Hepatic stellate cell (primary cell): ENCODE measurements at places on chromosomes 1 and 21.

- no peak for DNase-seq
Observed at GRCh38 chr1:19768353-19769210, 31.1 kb downstream of the TMCO4 start.

DNA sequence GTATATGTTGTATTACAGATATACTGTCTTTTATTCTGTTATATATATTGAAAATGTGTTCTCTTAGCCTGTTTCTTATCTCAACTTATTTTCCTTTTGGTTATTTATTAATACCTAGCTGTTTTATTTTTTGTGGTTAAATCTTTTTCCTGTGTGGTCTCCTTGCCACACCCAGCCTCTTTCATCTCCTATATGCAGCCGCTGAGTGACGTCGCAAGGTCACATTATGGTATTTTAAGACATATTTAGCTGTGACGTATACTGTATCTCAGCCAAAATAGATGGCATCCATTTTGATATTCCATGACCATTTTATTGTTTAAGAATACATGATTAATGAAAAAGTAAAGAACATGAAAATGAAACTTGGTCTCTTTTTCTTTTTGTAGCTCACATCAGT lies 29.1 kb downstream of the CENPF start:
- no peak for DNase-seq

DNA sequence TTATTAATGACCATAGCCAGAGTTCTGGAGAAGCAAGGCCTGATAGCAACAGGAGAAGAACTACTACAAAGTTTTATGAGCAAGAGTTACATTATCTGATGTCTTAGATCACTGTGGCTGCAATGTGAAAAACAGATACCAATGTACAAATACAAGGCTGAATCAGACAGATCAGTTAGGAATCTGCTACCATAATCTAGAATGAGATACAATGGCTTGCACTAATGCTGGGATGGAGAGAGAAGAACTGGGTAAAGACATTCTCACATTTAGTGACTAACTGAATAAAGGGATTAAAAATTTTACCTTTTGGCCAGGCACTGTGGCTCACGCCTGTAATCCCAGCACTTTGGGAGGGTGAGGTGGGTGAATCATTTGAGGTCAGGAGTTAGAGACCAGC lies 41.3 kb downstream of the ARID4B start:
- DNase-seq = no peak

GRCh38 chr1:200302921-200303290 lies 106.9 kb downstream of the ZNF281 start:
- DNase-seq = no peak

- DNase-seq = no peak
Observed at GRCh38 chr1:247326411-247327130, 5.1 kb downstream of the ZNF496 start.

DNA sequence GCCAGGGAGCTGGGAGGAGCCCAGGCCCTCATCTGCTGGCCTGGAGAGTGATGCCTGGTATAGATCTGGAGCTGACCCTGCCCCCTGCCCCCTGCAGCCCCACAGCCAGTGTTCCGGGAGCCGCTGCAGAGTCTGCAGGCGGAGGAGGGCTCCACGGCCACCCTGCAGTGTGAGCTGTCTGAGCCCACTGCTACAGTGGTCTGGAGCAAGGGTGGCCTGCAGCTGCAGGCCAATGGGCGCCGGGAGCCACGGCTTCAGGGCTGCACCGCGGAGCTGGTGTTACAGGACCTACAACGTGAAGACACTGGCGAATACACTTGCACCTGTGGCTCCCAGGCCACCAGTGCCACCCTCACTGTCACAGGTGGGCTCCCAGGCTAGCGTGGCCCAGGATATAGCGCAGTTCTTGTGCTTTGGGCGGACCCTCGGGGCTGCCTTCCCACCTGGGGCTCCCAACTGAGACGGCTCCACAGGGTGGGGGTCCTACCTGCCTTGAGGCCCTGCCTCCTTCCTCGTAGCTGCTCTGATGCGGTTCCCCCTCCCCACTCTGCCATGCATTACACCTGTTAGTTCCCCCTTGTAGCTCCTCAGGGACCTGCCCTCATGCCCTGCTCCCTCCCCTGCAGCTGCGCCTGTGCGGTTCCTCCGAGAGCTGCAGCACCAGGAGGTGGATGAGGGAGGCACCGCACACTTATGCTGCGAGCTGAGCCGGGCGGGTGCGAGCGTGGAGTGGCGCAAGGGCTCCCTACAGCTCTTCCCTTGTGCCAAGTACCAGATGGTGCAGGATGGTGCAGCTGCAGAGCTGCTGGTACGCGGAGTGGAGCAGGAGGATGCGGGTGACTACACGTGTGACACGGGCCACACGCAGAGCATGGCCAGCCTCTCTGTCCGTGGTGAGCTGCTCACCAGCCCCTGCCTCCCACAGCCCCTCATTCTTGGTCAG lies 98.7 kb downstream of the OBSCN start:
- no peak for DNase-seq

DNA sequence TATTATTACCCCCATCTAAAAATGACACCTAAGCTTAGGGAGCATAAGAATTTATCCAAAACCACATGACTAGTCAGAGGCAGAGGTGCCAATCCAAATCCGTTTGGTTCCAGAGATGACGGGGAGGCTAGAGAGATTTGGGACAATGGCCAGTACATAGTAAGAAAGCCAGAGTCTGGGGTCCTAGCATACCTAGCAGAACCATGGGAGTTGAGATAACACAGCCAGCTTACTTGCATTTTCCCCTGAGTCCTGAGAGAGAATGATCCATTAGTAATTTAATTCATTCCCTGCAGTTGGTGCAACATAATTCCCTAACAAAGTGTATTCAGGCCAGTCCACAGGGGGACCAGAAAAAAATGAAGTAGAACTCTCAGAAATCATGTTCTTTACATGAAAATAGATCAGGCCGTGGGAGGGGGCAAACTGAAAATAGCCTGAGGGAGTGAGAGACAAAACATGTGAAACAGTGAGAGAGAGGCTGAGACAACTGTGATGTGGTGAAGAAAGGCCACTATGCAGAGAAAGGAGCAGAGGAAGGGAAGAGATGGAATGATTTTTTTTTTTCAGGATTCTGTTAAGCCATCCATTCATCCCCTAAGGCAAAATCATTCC lies 243.3 kb downstream of the BRINP2 start:
- DNase-seq = no peak

DNA sequence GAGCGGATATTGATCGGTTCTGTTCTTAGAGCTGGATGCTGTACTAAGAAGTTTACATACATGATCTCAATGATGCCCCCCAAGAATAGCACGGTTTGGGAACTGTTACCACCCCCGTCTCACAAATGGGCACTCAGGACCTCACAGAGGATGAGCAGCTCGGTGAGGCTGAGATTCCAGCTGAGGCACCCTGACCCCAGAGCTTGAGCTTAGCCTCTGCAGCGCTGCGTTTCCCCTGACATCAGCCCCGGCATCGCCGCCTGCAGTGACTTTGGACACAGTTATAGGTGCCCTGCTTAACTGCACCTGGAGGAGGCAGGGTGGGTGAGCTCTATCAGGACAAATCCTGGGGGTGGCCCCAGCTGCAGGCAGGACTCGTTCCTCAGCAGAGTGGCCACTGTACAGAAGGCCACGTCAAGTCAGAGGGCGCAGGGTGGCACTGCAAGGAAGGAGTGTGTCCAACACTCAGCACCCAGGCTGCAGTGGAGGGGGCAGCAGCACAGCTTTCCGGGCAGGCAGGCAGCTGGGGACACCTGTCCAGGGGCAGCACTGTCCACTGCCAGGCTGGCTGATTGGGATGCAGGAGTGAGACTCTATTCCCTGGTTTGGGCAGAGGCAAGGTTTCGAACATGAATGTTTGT lies 65.8 kb upstream of the ABCG1 start:
- no peak for DNase-seq

- DNase-seq = peak; percentile 83
Observed at GRCh38 chr1:149986486-149987296, 23.8 kb downstream of the OTUD7B start.

- DNase-seq = peak; percentile 52
Observed at GRCh38 chr21:43767984-43768867, 7.9 kb downstream of the CSTB start.

- DNase-seq = no peak
Observed at GRCh38 chr1:226779561-226779960, 40.5 kb upstream of the ITPKB start.

DNA sequence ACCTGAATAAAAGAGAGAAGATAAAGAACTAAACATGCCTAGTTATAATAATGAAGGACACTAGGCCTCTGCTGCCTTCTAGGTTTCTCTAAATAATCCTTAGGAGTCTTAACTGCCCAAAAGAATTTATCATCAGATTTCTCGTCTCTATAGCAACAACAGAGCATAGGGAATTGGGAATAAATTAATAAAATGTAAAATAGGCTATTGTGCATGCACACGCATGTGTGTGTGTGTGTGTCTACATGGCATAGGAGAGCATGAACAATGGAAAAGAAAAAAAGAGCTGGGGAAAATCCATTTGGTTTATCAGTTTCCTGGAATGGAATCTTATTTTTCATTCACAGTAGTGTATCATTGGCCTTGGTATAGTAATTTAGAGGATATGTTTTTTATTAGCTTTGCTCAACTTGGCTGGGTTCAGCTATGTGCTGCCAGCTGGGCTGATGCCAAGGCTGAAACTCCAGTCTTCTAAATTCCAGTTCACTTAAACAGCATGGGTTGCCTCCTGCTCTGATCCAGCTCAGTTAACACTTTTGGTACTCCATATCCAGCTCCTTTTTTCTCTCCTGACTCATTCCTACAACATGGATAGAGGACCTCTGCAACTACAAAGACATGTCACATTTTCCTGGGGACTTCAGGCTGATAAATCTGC lies 80.6 kb upstream of the SLFNL1 start:
- peak; percentile 41 for DNase-seq

DNA sequence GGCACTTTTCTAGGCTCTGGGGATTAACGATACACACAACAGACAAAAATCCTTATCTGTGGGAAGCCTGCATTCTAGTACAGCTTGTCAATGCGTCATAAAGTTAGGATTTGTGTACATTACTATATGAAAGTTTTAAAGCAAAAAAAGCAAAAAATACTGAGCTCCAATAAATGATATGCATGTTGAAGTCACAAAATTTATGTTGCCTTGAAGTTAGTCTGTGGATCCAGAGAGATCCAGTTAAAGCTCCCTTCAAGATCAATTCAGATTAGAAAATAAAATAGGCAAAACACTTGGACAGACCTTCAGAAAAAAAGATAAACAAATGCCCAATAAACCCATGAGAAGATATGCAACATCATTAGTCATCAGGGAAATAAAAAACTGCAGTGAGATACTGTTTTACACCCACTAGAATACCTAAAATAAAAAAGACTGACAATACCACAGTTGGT lies 33.1 kb upstream of the KCNQ4 start:
- DNase-seq = no peak

DNA sequence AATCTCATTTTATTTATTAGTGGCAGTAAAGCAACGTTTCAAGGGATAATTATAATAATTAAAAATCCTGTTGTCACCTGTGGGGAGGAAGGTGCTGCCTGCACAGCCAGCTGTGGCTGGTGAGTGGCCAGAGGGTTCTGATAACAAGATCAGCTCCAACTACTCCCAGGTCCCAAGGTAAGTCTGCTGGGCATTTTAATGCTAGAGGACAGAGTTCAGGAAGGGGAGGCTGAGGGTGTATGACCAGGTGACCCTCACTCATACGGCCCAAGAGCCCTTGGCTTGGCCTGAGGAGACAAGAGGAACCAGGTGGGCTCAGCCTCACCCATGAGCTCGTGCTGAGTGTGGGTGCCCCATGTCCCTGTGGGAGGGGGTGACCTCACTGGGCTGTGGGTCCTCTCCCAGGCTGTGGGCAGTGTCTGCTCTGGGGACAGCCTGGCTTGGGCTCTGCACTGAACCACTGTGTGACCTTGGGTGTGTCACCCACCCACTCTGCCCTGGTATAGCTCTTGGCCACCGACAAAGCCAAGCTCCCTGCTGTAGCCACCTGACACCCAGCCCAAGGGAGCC lies 223.8 kb downstream of the PTPRU start:
- no peak for DNase-seq

DNA sequence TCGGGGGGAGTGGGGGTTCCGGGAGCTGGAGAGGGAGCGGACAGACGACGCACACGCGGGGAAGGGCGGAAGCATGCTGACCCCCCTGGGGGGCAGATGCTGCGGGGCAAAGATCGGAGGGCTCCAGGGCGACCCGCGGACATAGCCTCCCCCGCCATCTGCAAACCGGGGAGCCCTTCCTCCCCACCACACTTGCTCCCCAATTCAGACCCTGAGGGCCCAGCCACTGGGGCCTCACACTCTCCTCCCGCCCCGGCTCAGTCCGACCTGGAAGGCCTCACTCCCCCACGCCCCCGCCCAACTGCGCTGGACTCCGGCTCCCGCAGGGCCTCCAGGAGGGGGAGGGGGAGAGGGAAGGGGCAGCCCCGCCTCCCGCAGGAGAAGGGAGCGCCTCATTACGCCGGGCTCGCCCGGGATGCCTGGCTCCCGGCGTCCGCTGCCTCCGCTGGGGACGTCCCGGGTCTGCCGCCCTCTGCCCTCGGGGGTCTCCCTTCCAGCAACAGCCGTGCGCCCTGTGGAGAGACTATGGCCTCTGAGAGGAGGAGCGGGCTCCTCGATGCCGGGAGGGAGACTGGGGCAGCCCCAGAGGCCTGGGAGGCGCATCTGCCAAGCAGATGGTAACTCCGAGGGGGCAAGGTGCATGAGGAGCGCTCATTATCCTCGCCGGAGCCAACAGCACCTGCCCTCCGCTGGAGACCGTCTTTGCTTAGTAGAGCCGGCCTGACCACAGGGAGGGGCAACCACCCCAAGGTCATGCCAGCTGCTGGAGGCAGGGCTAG lies 636 bp upstream of the CAMK2N1 start:
- no peak for DNase-seq

DNA sequence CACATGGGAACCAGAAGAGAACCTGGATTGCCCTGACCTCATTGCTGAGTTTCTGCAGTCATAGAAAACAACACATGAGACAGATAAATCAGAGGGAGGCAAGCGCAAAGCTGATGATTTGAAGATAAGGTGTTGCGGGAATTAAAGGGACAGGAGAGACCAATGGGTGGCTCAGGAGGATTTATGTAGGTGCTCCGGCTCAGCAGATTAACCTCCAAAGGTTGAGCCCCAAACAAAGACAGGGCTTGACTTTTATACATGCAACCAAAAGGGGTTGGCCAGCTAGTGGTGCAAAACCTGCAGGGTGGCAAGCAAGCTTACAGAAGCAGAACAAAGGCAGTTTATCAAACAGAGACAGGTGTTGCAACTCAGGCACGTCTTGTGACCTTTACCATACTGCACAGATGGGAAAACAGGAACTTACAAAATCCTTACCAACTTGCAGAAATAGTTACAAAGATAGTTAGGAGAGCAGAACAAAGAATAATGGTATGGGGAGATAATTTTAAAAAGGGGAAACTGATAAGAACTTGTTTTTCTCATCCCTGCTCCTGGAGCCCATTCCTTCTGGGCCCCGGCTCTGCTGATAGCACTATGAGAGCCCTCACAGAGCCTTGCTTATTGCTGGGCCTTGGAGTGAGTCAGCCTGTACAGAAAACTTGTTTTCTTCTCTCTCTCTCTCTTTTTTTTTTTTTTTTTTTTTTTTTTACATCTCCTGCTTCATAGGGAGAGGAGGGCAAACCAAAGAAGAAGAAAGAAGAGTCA lies 93.6 kb downstream of the SNRPE start:
- no peak for DNase-seq

GRCh38 chr1:230068952-230069684 lies 2.1 kb downstream of the GALNT2 start:
- DNase-seq = peak; percentile 36

GRCh38 chr1:176017722-176018121 lies 189.4 kb downstream of the COP1 start:
- DNase-seq = no peak
